ENCODE measurements at places on chromosomes 2 and 18. TPM values are rescaled to one million over a fixed set of nuclear protein-coding genes. Genes with fewer than 3 reads are reported as not detected.

The HOXD10 gene
- total RNA-seq, result not detected

The AKAIN1 gene
- total RNA-seq, result not detected

DNA sequence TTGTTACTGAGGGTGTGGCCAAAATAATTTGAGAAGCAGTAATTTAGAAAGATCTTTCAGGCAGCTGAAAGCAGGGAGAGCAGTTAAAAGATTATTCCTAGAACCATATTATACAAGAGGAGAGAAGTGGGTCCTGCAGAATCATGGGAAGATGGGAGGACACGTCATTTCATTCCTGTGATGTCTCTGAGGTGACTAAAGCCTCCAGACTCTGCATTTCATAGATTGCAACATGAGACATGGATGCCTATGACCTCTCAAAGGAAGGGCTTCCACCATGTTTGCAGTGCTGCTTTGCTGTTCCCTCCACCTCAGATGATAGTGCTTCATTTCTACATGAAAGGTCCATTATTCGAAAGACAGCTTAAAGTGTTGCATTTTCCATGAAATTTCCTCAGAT lies 788.4 kb downstream of the TSN start:
- DNase-seq, result no peak

DNA sequence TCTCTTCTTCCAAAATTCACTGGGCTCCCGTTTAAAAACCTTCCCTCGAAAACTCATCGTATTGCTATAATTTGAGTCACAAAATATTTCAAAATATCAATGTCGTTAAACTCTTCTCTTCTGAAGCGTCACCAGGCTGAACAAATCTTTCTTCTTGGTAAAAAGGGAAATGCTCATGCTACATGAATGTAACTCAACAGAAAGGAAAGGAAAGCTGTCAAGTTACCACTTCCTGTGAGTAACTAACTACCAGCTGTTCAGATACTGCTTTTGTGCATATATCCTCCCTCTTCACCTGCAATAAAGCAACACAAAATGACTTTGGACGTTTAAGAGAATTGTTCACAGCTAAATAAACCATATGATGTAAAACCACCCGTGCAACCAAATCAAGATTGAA lies 95.4 kb downstream of the DOCK10 start:
- DNase-seq, result peak; percentile 55

DNA sequence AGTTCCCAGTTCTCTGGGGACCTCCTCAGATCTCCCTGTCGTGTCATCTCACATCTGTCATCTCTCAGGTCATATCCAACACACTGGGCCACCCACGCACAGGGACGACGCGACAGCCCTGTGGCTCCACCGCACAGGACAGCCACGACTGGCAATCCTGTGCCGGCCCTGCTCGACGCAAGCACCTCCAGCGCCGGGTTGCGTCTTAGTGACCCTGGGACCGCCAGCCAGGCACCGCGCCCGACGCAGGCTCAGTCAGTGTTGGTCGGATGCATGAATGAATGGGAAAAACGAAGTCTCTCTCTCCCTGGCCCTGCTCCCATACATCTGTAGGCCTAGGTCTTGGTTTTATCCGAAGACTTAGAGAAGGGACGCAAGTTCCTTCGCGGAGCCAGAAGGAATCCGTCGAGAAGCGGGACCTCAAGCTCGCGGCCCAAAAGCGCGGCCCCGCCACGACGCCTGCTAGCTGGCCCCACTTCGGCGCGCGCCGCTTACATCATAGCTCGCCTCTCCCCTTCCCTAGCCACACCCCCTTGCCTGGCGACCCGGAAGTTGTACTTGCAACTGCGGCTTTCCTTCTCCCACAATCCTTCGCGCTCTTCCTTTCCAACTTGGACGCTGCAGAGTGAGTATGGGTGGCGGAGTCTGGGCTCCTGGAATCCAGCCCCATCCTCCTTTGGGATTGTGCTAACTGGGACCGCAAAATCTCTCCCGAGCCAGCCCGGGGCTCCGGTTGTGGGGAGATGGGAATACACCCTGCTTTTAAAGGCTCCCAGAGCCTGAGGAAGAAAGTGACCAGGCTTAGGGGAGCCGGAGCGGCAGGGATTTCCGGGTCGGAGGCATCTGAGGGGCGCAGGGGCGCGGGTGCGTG lies at the start of gene RPL31:
RPL31 (plus strand) TSS at position 599 of the 871 bp plus-strand sequence. CDS start 413 bp downstream, outside the sequence.
- peak; percentile 99 for DNase-seq

GRCh38 chr2:48425402-48425801 lies 104.6 kb upstream of the STON1 start:
- DNase-seq, result no peak

DNA sequence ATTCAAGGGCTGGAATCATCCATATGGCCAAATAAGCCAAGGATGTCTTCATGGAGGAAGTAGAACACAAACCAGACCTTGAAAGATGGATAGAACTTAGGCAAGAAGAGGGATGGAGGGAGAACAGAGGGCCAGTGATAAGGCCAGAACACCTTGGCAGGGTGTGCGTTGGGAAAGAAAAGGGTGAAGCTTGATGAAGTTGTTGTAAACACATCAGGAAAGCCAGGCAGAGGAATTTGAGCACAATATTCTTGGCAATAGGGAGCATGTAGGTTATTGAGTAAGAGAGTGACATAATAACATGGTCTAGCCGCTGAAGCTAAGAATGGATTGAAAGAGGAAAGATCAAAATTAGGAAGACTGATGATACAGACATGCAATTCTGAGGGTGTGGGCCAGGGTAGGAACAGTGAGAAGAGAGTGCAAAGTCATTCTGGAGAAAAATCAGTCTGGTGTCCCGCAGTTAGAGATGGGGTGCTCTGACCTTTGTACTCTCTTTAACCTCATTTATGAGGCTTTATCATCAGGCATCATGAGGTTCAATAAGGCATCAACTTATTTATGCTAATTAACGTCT lies 41.0 kb downstream of the SLC14A2 start:
- DNase-seq, result no peak

DNA sequence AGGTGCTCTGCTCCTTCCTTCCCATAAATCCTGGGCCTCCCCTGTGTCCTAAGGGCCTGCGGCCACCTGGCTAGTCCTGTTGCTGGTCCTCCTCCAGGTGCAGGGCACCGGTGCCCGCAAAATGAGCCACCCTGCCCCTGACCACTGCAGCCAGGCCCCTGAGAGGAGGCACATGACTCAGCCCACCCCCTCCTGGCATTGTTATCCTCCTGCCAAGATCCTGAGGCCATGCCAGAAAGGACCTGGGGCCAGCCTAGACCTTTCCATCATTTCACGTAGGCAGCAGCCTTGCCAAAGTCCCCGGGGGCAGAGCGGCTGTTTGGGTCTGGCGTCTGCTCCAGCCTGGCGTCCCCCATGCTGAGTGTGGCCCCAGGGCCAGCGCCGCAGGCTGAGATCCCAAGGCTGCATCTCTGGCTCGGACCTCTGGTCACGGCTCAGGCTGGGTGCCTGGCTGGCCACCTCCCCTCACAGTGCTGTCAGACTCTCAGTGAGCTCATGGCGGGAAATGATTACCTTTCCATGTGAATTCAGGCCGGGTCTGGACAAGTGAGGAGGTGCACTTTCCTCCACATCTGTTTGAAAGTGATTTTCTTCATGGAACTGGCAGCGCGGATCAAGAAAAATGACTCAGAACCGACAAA lies 81.0 kb downstream of the NDUFA10 start:
- no peak for DNase-seq

The MAP3K19 gene
- not detected for total RNA-seq

All from stomach (tissue), 19 donors.